Posterior vena cava (tissue), 2 donors: ENCODE measurements at places on chromosomes 1 and 21. TPM values are rescaled to one million over a fixed set of nuclear protein-coding genes. Genes with fewer than 3 reads are reported as not detected.

GRCh38 chr1:184624051-184624450 is 130.6 kb downstream of the EDEM3 start:
- no peak for DNase-seq

DNA sequence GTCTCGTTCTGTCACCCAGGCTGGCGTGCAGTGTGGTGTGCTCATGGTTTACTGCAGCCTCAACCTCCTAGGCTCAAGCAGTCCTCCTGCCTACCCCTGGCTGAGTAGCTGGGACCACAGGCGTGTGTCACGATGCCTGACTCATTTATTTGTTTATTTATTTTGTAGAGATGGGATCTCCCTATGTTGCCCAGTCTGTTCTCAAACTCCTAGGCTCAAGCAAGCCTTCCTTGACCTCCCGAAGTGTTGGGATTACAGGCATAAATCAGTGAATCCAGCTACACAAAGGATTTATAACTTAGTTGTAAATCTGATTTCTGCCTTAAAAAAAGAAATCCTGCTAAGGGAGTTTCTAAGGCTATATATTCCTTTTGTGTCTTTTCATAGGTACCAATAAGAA is 30.5 kb upstream of the ZNF496 start:
- DNase-seq = peak; percentile 6

DNA sequence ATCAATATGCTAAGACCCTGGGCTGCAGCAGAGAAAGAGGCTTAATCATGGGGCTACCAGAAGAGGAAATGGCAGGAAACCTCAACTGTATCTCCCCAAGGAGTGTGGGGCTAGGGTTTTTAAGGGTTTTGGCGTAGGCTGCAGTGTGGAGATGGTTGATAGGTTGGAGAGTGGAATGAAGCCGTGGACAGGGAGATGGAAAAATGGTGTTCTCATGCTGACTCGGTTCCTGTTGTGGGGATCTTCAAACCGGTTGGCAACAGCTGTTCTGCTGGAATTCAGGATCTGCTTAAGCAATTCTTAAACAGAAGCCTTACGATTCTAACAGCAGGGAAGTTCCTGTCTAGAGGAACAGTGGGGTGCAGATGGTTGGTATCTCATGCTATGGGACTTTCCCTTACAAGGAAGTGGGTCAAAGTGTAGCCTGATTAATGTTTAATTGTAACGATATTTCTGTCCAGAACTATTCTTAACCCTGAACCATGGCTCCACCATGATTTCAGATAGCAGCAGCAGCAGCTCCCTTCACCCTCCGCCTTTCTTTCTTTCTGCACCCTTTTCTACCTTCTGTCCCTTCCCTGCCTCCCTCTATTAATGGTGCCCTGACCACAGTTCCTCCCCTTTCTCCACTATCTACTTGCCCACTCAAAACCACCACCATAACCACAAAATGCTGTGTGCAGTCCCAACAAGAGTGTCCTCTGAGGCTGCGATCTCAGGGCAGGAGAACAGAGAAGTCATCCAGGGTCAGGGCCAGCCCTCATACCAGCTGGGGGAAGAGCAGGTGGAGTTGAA is 30.8 kb downstream of the RSPH1 start:
- DNase-seq = no peak

- no peak for DNase-seq
Observed at GRCh38 chr1:16927711-16928485, 6.2 kb downstream of the CROCC start.

DNA sequence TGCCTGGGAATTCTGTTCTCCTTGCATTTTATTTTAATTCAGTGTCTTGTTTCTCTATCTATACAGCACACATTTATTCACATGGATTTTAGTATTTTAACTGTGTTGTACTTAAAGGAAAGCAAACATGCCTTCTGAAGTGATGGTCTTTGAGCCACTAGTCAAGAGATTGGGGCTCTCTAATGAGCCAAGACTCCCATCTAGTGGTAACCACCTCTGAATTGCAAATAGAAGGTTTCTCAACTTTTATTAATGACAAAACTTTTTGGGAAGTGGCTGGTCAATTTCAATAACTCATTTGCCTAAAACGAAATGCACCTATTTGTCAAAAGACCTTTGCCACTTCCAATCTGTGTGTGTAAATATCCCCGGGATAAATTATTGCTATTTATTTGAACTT is 199.6 kb downstream of the LTN1 start:
- DNase-seq = no peak

DNA sequence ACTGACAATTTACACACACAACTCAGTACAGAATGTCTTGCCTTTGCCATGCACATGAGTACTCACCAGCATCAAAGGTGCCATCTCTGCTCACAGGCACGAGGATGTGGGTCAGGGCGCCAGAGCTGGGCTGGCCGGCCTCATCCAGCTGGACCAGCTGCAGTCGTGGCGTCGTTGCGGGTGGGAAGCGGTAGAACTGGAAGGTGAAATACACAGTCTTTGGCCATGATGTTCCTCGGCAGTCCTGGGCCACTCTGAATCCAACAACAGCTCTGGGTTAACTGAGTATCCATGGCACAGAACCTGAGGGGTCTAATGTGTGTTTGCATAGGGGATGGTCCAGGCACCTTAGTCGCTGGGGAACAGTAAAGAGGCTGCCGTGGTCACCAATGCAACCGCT is 87.7 kb downstream of the NPHP4 start:
- DNase-seq = peak; percentile 48

- DNase-seq = peak; percentile 91
Observed at GRCh38 chr1:1959840-1960479, 40.9 kb upstream of the TMEM52 start.

Gene RAB3B
- total RNA-seq = not detected

Gene SLC44A3
- 7.7 TPM for total RNA-seq

Gene C21orf58
- 1.3 TPM for total RNA-seq
